Left ventricle myocardium inferior (tissue), 1 donor: ENCODE measurements at places on chromosomes 6 and 20.

DNA sequence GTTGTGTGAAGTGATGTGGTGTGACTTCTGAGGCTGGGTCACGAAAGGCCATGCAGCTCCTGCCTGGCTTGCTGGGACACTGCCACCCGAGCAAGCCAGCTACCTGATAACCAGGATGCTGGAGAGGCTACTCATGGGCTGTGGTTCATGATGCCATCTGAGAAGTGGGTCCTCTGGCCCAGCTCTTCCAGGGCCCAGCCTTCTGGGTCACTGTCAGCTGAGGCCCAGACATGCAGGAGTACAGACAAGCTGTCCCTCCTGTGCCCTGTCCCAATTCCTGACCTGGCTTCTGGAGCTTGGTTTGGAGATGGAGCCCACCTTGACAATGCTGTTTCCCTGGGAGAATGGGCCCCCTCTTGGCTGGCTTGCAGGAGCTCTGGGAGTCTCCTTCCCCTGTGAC, 87.0 kb downstream of the DHX35 start:
- no peak for DNase-seq

- peak; percentile 28 for DNase-seq
Measured at GRCh38 chr6:133551847-133552341, 310.7 kb downstream of the EYA4 start.

- DNase-seq: no peak
Measured at GRCh38 chr20:967796-968742, 34.0 kb downstream of the RSPO4 start.

- no peak for DNase-seq
Measured at GRCh38 chr6:127402890-127403617, 56.1 kb downstream of the KIAA0408 start.
